Omental fat pad (tissue), 4 donors: ENCODE measurements at places on chromosomes 2 and 18.

DNA sequence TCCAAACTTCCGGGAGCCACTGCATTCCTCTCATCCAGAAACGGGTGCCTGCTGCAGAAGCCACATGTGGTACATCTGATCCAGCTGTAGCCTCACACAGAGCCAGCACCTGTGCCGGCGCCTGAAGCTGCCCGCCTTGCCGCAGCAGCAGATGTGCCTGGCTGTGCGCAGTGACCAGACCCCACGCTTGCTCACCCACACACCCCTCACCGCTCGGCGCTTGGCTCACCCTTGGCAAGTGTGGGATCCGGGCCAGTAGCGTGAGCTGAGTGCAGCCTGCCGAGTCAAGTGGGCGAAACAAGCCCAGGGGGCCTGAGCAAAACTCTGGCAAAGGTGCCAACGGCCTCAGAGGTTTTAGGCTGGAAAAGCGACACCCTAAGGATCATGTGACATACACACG lies 220.1 kb upstream of the TMEFF2 start:
- DNase-seq, result no peak

DNA sequence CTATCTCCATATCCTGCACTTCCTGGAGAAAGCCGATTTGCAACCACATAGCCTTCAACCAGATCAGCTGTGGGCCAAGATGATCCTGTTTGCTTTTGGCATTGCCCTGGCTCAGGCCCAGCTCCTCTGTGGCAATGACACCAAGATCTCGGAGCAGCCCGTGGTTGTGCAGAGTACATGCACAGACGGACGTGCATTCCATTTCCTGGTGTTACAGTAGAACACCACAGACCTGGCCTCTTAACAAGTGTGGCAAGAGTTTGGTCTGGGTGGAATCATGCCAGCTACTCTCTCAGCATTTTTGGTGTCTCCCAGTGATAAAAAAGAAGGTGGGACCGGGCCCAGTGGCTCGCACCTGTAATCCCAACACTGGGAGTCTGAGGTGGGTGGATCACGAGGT lies 20.0 kb downstream of the MALT1 start:
- DNase-seq, result no peak

- no peak for DNase-seq
Measured at GRCh38 chr2:10297191-10297830, 5.4 kb upstream of the HPCAL1 start.

- DNase-seq, result no peak
Measured at GRCh38 chr18:11320986-11321385, 171.6 kb upstream of the PIEZO2 start.

GRCh38 chr2:203077451-203077850 lies 62.8 kb downstream of the NBEAL1 start:
- DNase-seq, result no peak
